ENCODE measurements at places on chromosomes 3 and 15. TPM values are rescaled to one million over a fixed set of nuclear protein-coding genes. Genes with fewer than 3 reads are reported as not detected.

The MESP1 gene
- total RNA-seq, result 2.7 TPM

The EPHA6 gene
- 0.62 TPM for total RNA-seq

The CTXN2 gene
- not detected for total RNA-seq

The ACTL6A gene
- total RNA-seq, result 37.8 TPM

The GOLGA8S gene
- total RNA-seq, result 0.32 TPM

The CFAP100 gene
- not detected for total RNA-seq

The KBTBD8 gene
- total RNA-seq, result 1.9 TPM

The CHRNB4 gene
- not detected for total RNA-seq

DNA sequence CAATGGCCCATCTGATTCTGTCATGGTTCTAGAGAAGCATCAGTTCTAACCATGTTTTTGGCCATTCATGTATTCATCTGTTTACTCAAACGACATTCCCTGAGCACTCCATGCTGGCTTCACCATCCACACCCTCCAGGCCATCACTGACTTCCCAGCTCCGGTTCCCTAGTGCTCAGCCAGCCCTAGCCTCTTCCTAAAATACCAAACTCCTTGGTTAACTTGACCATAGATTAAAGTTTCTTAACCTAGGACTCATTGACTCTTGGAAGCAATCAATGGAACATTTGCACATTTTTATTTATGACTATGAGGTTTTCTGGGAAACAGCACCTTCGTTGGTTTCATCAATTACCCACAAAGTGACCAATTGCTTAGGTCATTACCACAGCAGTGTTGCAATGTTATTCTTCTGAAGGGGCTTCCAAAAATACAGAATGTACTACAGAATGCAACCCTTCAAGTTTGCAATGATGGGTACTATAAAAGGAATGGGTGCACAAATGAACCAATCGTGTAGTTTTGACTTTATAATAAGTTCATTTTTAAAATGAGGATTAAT is 27.2 kb upstream of the SLC25A36 start:
- no peak for DNase-seq
- H3K4me3 ChIP-seq, result no peak overlapping the region
- no peaks in the 10 kb centered on the region for H3K4me1 ChIP-seq

DNA sequence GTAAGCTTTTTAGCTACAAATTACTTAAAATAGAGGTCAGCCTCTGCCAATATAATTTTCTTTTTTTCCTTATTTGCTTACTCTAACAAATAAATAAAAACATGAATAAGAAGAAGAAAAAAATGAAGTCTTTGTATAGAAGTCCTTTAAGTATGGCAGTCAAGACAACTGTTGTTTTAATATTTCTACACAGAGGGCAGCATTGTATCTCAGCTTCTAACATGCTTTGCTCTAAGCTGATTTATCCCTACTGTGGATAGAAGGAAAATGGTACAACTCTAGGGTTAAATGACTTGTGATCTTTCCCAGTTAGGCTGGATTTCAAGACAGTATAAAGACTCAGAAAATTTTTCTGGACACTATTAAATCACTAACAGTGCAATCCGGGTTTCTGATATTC is 104.3 kb upstream of the MEIS2 start:
- H3K4me3 ChIP-seq, result no peak overlapping the region
- no peak overlapping the region for H3K27ac ChIP-seq
- H3K4me1 ChIP-seq, result no peaks in the 10 kb centered on the region
- H3K27me3 ChIP-seq, result peaks cover 19% of the 10 kb centered on the region
- H3K36me3 ChIP-seq, result no peaks in the 10 kb centered on the region
- DNase-seq, result no peak

DNA sequence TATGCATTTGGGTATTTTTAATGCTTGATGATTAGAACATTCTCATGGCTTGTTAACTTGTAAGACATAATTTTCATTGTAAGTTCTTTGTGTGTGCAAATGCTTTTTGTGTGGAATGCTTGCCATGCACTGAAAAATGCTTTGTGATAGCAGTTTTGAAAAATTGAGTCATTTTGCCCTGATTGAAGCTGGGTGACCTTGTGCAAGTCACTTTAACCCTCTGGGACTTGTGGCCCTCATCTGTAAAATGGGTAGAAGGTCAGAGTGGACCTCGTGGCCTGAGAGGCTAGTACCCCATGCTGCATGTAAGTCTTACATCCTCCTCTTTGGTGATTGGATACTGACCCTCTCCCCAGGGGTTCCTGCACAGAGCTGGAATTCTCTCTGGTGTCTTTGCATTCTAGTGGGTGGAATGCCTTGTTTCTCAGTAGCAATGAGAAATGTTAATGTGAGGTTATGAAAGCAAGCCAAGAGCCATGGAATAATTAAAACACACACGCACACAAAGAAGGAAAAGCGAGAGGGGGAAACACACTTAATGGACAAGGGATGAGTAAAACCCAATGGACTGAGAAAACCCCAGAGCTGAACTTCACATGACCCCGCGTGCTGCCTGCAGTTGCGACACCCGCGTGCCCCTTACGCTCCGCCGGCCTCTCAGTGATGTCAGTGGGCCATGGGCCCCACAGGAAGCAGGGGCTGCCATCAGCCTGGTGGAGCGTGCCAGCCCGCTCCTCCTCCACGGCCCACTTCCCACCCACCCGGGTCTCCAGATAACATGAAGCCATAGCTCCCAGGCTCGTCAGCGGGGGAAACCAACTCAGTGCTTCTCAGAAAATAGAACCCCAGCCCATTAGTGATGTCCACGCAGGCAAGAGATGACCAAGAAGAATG is 44.0 kb downstream of the SMAD3 start:
- H3K27ac ChIP-seq, result peak overlapping the region; percentile 93
- peaks cover 68% of the 10 kb centered on the region for H3K4me1 ChIP-seq
- DNase-seq, result no peak
- peak overlapping the region; percentile 10 for H3K4me3 ChIP-seq
- no peaks in the 10 kb centered on the region for H3K27me3 ChIP-seq

DNA sequence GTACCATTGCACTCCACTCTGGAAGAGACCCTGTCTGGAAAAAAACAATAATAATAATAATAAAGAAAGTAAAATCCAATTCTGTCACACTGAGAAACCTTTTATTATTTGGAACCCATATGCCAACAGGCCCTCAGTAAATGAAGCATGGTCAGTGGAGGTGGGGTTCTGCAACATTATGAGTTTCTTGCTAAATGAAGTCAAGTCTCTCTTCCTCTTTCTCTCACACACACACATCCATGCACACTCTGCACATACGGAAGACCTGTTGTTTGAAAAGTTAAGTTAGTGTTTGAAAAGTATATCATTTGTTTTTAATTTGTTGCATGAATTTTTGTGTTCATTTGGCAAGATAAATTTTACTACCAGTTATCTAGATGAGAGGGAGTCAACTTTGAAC is 27.8 kb downstream of the GAP43 start:
- H3K4me3 ChIP-seq, result no peak overlapping the region
- H3K27ac ChIP-seq, result no peak overlapping the region
- H3K27me3 ChIP-seq, result no peaks in the 10 kb centered on the region
- no peak for DNase-seq
- peaks cover 8% of the 10 kb centered on the region for H3K4me1 ChIP-seq
- no peaks in the 10 kb centered on the region for H3K36me3 ChIP-seq

DNA sequence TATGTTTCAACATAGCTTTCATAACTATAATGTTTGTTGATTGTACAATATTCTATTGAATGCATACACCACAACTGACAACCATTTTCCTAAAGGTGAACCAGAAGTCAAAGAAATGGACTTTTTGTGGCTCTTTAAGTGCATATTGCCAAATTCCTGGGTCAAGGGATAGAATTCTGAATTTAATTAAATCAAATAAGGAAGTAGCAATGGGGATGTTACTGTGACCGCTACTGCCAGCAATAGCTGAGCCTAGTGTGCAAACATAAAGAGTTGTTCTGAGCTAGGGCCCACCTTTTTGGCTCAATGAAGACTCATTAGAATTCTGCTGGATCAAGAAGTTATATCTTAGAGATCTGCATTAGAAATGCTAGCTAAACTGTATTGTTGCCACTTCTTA is 17.3 kb upstream of the KBTBD8 start:
- no peaks in the 10 kb centered on the region for H3K36me3 ChIP-seq
- DNase-seq, result no peak
- peaks cover 32% of the 10 kb centered on the region for H3K27me3 ChIP-seq

DNA sequence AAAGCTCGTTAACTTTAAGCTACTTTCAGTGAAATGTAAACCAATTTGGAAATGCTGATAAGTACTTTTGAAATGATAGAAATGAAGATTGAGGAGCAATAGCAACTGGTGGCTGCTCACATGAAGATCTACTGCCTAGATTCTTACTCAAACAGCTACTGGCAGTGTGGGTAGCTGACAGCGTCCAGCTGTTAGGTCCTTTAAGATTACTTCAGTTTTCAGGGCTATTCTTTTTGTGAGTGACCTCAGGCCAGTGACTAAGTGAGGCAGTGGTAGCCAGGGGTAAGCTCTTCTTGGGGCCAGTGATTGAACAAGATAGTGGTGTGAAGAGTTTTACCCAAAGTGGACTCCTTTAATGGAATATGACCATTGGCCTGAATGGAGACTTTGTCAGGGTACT is 41.3 kb downstream of the NECTIN3 start:
- H3K4me3 ChIP-seq, result no peak overlapping the region
- no peaks in the 10 kb centered on the region for H3K27me3 ChIP-seq
- no peak overlapping the region for H3K27ac ChIP-seq
- peaks cover 31% of the 10 kb centered on the region for H3K4me1 ChIP-seq
- peaks cover 1% of the 10 kb centered on the region for H3K36me3 ChIP-seq

DNA sequence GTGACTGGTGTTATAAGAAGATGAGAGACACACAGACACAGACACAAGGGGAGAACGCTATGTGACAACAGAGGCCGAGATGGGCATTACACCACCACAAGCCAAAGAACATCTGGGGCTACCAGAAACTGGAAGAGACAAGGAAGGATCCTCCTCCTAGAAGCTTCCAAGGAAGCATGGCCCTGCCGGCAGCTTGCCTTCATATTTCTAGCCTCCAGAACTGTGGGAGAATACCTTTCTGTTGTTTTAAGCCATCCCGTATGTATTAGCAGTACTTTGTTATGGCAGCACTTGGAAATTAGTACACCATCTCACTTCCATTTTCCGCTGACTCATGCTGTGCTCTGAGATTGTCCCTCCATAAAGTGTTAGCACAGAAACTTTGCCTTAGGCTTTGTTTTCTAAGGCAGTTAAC is 38.7 kb upstream of the CA12 start:
- H3K36me3 ChIP-seq, result peaks cover 3% of the 10 kb centered on the region
- peak overlapping the region; percentile 71 for H3K27ac ChIP-seq
- DNase-seq, result no peak

DNA sequence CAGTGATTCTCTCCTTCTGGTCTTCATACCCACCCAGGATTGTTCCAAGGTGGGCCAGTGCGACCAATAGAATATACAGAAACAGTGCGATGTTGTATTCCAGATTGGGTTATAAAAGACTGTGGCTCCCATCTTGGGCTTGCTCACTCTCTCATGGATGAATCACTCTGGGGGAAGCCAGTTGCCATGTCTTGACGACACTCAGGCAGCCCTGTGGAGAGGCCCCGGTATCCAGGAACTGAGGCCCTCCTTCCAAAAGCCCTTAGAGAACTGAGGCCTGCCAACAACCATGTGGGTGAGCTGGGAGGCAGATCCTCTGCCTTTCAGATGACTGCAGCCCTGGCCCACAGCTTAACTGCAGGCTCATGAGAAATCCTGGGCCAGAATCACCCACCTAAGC is 57.2 kb downstream of the SH3GL3 start:
- H3K27ac ChIP-seq, result no peak overlapping the region
- H3K4me1 ChIP-seq, result no peaks in the 10 kb centered on the region
- no peak overlapping the region for H3K4me3 ChIP-seq

DNA sequence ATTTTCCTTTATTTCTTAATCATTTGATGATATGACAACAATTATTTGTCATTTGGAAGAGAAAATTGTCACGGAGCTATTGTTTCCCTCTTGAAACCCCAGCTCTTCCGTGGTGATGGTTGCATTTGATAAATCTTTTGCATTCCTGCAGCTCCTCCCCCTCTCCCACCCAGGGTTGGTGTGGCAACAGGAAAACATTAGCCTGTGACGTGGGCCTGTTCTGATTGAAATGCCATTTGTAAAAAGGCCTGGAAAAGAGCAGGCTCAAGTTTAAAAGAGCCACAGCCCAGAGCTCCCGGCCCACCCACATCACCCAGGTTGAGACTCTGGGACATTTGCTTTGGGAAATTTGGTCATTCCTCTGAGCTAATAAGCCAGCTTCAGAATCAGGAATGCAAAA is 282.5 kb downstream of the RPLP1 start:
- no peak overlapping the region for H3K4me3 ChIP-seq
- peaks cover 6% of the 10 kb centered on the region for H3K4me1 ChIP-seq
- peaks cover 7% of the 10 kb centered on the region for H3K36me3 ChIP-seq
- H3K27ac ChIP-seq, result peak overlapping the region; percentile 49
- no peak for DNase-seq
- H3K27me3 ChIP-seq, result peaks cover 42% of the 10 kb centered on the region

- H3K4me1 ChIP-seq, result peaks cover 28% of the 10 kb centered on the region
- no peak overlapping the region for H3K27ac ChIP-seq
- H3K4me3 ChIP-seq, result no peak overlapping the region
Observed at GRCh38 chr3:63910001-63910400, 2.2 kb downstream of the SCAANT1 start.

GRCh38 chr3:146523531-146523930 is 20.9 kb downstream of the PLSCR1 start:
- H3K36me3 ChIP-seq, result peaks cover 12% of the 10 kb centered on the region
- H3K27me3 ChIP-seq, result no peaks in the 10 kb centered on the region
- no peaks in the 10 kb centered on the region for H3K4me1 ChIP-seq

DNA sequence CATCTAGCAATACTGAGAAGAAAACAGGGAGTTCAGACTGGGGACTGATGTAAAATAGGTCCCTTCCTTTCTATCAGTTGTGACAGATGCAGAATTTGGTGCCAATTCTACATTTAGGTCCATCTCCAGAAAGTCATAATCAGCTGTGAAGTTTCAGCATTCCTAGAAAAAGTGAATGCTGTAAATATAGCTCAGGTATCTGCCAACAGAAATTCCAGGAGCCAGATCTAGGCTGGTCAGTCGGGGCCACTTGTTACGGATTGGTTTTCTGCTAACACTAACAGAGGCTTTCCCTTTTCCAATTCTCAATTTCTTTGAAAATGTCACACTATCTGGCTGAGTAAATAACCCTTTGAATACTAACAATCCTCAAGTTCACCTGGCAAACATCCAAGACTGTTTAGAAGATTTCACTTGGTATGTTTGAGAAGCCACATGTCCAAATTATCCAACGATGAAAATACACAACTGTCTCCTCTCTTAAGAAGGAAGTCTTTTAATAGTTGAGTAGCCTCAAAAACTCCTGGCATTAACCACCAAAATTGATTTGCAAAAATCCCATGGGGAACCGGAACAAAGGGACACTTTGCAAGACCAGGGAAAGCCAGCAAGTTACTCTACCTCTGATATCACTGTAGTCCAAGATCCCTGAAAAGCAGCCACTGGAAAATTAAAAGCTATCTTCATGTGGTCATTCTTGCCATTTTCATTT is 222.3 kb downstream of the ZMAT3 start:
- no peak for DNase-seq
- no peaks in the 10 kb centered on the region for H3K36me3 ChIP-seq
- H3K4me3 ChIP-seq, result no peak overlapping the region

DNA sequence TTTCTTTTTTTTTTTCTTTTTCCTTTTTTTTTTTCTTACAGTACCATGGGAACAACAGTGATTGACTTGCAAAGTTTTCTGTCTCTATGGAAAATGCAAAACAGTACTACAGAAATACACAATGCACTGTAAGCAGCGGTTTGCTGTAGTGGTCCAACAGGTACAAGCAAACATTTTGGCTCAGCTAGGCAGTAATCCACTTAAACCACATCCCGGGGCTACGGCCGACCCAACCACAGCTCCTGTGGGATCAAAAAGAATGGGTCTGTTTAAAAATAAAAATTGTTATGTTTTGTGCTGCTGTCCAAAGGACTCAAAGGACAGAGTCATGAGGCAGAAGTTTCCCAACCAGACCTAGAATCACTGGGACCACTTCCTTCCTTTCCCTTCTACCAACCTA is 667.1 kb upstream of the ADAMTS9 start:
- no peak overlapping the region for H3K27ac ChIP-seq
- peaks cover 20% of the 10 kb centered on the region for H3K4me1 ChIP-seq
- peaks cover 10% of the 10 kb centered on the region for H3K36me3 ChIP-seq
- H3K27me3 ChIP-seq, result no peaks in the 10 kb centered on the region
- no peak overlapping the region for H3K4me3 ChIP-seq
- no peak for DNase-seq

Measured in chondrocyte (in vitro differentiated cells).